Fibroblast of pulmonary artery (primary cell): ENCODE measurements at places on chromosomes 2 and 18.
A peak's percentile ranks its signal among the peaks of the same experiment; 100 is the strongest.

DNA sequence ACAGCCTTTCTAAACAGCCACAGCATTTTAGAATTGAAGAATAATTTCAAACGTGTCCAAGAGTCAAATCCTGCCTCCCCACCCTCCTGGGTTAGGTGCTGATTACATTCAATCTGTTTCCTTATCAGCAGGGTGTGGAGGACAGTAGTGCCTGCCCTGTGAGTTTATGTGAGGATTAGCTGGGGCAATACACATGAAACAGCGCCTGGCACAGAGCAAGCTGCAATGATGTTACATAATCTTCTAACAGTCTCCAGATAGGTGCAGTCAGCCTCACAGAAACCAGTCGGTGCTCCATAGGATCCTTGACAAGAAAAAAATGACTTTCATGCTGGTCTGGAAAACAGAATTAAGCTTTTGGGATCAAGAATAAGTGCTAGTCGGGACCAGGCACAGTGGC is 91.7 kb upstream of the ITGA6 start:
- no peak for DNase-seq

DNA sequence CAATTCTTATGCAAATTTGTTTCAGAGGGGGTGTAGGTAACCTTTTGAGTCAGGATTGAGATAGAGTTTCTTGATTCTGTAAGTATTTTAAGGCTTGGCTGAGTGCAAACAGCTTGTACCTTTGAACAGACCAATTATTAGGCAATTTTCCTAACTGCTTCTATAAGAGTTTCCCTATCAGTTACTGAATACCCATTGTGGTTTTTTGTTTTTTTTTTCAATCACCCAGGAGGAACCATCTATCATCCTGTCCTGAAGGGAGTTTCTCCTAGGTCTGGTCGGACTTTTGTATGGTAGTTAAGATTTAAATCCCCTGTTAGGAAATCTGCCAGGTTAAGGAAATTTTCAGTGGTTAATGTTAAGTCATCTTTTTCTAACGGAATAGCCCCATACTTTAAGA is 319.4 kb upstream of the SLC39A10 start:
- DNase-seq, result no peak

- DNase-seq, result no peak
These were observed 82.2 kb downstream of the ADD2 start for GRCh38 chr2:70685771-70686171.

DNA sequence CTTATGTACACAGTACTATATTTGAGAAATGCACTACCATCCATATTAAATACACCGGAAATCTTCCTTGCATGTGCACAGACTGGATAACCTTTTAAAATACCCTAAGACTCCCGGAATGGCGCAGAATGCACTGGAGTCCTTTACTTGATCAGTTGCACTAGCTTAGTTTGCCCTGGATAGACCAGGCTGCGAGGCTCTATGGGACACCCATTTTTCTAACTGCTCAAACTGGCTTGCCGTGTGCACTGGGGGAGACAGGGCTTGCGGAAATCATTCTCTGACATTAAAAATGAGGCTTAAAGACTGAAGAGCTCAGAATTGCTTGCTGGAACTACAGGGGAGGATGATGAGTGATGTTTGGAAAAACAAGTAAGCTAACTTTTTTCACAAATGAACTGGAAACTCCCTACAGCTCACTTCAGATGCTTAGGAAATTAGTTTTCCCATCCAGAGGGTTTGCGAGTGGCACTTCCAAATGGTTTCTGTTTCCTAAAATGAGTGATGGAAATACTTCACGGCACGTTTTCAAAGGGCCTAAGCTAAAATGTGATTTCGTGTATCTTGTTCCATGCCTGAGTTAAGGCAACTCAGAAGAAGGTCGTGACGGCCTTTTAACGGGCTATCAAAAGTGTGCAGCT is 2.7 kb downstream of the NCK2 start:
- DNase-seq, result no peak

DNA sequence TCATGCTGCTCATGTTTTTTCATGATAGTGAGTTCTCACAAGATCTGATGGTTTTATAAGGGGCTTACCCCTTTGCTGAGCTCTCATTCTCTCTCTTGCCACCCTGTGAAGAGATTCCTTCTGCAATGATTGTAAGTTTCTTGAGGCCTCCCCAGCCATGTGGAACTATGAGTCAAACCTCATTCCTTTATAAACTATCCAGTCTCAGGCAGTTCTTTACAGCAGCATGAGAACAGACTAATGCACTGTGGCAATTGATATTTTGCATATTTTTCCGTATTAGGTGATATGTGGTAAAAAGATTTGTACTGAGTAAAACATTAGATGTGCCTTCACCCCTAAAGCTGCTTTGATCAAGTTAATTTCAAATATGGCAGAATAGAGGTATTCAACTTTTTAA is 48.8 kb downstream of the RAB27B start:
- no peak for DNase-seq

DNA sequence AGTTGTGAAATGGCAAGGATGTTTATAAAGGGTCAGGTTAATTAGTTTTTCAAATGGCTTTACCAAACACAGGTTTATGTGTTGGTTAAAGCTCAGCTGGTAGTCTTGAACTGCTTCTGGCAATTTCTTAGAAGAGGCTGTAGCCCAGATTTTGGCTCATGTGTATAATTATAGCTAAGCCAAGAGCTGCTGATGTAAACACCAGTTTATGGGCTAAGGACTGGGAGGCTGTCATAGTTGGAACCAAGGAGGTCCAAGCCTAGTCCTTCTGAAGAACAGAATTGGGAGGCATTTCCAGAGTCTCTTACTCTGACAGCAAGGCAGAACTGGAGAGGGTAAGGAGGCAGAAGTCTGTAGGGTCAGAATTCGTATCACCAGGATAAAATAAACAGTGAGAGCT is 25.4 kb downstream of the UBE2E3 start:
- no peak for DNase-seq

GRCh38 chr2:221850076-221850475 is 278.0 kb upstream of the EPHA4 start:
- DNase-seq, result no peak

- peak; percentile 81 for DNase-seq
These were observed 119.3 kb upstream of the TWIST2 start for GRCh38 chr2:238728330-238729260.

DNA sequence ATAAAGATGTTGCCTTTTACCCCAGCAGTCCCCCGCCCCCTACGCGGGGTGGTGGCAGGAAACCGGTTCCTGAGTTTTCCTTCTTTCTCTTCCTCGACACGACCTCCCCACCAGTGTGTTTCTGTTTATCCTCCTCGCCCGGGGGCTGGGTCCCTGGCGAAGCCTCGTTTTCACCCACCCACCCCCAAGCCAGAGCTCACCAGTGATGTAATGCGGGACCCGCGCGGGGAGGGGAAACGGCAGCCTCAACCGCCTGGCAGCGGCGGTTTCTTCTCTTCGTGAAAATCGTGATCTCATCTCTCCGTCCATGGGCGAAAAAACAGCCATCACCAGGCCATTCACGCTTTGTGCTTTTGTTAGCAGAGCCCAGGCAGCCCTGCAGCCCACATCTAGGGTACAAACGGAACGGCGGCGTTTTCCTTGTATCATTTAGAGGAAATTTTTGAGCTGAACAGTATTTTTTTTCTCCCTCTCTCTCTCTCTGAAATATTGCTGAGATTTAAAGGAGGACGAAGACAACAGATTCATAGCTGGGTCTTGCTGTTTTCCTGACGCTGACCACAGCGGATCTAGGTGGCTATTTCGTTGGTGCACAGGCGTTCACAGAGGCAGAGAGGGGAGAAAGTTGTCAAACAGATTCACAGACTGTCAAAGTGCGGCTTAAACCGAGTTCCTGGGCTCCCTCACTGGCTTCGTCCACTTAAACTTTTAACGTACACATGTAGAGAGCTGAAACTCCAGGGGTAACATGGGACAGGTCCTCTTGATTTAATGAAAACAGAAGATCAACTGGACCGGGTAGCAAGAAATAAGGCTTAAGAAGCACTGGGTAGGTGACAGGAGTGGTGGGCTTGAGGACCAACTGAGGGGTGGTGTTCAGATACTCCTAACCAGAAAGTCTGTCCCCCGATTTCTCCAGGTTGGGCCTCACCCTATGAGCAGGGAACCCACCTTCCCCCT is 21.9 kb upstream of the PAX3 start:
- no peak for DNase-seq

DNA sequence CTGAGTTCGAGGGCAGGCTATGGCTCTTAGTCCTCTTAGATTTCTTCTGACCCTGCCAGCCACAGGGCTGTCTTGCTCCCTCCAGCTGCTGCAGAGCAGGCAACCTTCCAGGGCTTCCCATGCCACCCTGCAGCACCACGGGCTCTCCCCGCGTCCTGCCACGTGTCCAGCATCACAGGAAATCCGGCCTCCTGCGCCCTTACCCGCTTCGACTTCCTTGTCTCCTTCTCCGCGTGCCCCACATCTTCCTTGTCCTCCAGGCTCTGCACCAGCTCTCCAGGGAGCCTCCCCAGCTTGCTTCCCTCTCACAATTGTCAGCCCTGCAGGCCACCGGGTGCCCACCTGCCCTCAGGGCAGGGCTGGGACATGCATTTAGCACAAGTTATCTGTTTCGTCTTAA is 253.5 kb downstream of the DCDC2C start:
- DNase-seq, result no peak

GRCh38 chr2:124683536-124684428 is 658.7 kb downstream of the CNTNAP5 start:
- peak; percentile 13 for DNase-seq

DNA sequence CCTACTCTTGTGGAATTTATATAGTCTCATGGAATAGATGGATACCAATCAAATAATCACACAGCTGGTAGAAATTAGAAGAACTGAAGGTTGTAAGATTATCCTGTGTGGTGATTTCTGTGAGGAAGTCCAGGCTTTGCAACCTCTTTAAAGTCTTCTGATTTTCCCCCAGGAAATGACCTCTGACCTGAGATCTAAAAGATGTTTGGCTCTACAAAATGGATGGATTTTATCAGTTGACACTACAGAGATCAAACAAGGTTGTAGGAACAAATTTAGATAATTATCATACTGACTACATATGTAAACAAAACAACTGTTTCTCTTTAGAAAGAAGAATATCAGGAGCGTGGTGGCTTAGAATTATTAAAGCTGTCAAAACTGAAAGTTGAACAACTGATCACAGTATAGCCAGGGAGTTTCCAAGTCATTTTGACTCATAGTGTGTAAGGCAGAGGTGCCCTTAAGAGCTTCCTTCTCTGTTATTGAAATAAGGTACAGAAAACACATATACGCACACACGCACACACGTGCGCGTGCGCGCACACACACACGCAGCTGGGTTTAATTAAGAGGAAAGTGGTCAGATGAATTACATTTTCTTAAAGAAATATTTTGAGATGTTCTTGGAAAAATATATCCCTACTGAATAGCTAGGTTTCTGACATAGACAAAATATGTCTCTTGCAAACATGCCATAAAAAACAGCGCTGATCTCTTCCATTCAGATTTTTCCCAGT is 35.5 kb upstream of the PELI1 start:
- no peak for DNase-seq

DNA sequence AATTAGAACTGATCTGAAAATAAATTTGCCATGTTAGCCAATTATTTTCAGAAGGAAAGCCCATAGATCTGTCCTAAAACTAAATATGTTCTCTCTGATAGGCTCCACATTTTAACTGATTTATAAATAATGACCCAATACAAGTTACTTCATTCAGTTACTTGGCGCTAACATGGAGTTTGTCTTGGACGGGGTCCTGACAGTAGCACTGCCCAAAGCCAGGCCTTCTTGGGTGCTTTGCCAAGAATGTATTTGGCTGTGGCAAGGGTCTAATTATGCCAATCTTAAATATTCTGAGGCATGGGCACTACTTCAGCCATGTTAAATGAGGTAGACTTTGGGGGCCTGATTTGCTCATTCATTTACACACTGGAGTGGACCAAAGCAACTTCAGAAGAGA is 135.0 kb upstream of the PKDCC start:
- no peak for DNase-seq

GRCh38 chr2:137380610-137381009 is 583.7 kb upstream of the HNMT start:
- no peak for DNase-seq

DNA sequence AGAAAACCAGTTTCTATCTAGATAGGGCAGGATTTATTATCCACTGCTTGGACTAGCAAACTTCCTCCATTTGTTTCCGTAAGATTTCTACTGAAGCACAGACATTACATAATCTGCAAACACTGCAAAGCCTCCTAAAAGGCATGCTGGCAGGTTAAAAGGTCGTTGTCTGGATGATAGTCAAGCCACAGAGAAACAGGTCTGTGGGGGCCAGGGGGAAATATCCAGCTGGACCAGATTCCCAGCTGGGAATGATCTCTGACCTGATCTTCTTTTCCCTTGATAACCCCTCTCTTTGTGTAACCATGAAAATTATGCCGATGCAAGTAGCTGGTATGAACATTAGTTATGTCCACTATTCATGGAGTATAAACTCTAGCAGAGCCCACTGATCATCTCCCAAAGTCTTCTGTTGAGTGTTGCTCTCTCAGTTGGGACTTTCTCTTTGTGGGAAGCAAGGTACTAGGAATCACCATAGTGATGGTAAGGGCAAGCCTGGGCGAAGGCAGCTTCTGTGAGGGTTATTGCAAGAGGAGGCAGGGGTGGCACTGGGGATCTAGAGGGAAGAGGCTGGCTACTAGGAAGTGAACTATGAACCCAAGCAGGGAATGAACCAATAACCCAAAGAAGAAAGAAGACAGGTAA is 61.3 kb downstream of the GDF7 start:
- DNase-seq, result peak; percentile 39

DNA sequence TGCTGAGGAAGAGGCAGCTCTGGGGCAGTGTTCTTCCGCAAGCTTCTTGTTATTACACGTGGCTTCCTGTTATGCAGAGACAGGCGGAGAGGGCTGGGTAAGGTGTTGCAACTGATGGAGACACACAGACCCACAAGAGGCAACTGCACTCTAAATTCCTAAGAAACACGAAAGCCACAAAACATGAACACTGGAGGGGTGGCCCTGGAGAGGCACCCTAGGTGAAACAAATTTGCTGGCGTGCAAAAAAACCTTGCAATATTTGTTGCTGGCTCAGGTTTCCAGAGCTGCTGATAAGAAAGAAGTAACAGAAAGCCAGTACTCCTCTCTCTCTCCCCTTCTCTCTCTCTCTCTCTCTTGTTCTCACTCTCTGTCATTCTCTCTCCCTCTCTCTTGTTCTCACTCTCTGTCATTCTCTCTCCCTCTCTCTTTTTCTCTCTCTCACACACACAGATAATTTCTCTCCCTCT is 31.8 kb downstream of the ARHGAP25 start:
- DNase-seq, result peak; percentile 93

DNA sequence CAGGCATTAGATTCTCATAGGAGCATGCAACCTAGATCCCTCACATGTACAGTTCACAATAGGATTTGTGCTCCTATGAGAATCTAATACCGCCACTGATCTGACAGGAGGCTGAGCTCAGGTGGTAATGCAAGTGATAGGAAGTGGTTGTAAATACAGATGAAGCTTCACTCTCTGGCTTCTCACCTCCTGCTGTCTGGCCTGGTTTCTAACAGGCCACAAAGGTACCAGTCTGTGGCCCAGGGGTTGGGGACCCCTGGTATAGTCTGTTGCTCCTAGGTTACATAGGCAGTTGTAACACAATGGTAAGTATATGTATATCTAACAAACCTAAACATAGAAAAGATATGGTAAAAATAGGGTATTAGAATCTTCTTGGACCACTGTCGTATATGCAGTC is 81.8 kb downstream of the EML4 start:
- no peak for DNase-seq
